ENCODE measurements at places on chromosomes 3 and 15.

GRCh38 chr15:49987198-49987785 is 131.7 kb downstream of the ATP8B4 start:
- DNase-seq = no peak

DNA sequence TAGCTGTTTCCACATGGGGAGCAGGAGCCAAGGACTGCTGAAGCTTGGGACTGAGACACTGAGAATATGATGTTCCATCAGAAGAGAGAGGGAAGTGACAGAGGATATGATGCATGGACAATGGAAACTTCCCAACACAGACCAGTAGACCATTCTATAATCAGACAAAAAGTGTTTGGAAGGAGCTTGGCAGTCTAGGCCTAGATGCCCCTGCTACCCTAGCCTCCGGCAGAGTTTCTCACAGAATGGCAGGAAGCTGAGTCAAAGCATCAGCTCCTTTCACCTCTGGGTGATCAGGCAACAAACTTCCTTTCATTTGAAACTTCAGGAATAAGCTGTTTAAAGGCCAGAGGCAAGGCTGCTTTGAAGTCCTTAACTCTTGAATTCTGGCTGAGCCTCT is 222.0 kb downstream of the NEK10 start:
- no peak for DNase-seq

DNA sequence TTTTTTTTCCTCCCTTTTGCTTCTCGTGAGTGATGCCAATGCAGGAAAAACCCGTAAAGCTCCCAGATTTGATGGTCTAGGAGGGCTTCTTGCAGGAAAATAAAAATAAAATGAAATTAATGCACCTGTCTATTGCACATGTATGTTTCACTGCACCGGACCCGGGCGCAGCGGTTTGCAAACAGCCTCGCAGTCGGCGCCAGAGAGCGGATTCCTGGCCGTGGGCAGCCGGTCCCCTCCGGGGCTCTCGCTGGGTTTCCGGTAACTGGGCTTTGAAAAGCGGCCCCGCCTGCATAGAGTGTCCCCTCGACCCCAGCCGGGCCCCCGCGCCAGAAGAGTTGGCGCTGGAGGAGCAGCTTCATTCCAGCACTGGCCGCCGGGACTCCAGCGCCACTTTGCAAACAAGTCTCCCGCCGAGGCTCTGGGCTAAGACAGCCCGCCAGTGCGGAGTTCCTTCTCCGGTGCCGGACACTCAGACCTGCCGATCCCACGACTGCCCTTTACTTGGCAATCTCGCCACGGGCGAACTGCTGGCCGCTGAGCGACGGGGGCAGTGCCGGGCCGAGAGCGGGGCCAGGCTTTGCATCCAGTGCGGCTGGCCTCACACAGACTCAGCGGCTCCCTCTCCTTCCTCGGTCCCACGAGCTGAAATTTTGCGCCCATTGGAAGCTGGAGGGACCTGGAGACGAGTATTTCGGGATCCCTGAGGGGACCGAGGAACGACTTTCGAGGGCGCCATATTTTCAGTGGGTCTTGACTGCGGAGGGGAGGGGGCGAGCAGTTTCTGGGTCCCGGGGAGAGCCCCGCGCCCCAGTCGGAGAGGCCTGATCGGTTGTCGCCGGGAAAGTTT is 225.9 kb upstream of the C2CD4B start:
- peak; percentile 47 for DNase-seq

DNA sequence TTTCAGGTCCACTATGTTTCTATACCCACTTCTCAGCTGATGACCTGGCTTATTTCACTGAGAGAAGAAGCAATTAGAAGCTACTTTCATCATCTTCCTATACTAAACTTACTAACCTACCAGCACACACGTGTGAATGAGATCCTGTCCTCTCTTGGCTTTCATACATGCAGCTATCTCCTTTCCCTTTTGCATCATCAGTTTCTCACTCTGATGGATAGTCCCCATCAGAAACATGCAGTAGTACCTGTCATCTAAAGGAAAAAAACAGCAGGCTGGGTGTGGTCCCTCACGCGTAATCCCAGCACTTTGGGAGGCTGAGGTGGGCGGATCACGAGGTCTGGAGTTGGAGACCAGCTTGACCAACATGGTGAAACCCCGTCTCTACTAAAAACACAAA is 237.6 kb upstream of the C2CD4B start:
- DNase-seq = no peak

DNA sequence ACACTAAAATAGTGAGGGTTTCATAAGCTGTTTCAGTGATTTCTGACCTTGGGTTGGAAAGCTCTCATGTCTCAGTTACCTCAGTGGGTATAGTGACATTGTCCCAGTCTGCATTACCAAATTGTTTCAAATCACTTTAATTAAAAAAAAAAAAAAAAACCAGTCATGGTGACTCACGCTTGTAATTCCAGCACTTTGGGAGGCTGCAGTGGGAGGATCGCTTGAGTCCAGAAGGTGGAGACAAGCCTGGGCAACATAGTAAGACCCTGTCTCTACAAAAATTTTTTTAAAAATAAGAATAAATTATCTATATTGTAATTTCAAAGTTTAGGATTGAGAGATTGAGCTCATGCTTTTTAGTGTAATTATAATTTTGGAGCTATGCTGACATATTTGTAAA is 78.0 kb downstream of the MBNL1 start:
- no peak for DNase-seq

DNA sequence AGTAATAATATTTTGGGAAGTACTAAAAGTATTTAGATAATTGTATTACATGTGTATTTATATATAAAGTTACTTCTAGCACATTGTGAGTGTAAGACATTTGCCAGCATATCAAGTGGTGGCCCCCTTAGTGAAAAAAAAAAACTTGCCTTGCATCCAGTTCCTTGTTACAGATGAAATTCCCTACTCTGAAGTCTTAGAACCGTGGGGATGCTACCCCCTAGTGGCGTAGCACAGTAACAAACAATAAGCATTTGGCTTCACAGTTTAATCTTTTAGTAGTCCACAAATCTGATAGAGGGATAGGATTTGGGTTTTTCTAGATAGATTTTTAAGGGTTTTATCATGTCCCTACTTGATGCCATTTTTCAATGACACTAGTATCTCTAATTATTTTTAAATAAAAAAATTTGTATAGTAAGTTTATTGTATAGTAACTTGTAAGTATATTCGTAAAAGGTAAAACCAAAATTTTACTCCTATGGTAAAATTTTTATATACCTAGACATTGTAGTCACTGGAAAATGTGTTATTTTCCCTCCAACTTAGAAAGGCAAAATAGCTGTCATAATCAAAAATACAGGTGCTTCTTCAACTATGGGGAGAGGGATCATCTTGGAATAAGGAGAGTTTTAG is 14.3 kb downstream of the SMC4 start:
- DNase-seq = peak; percentile 83

GRCh38 chr3:55658270-55658669 is 171.2 kb upstream of the WNT5A start:
- no peak for DNase-seq

DNA sequence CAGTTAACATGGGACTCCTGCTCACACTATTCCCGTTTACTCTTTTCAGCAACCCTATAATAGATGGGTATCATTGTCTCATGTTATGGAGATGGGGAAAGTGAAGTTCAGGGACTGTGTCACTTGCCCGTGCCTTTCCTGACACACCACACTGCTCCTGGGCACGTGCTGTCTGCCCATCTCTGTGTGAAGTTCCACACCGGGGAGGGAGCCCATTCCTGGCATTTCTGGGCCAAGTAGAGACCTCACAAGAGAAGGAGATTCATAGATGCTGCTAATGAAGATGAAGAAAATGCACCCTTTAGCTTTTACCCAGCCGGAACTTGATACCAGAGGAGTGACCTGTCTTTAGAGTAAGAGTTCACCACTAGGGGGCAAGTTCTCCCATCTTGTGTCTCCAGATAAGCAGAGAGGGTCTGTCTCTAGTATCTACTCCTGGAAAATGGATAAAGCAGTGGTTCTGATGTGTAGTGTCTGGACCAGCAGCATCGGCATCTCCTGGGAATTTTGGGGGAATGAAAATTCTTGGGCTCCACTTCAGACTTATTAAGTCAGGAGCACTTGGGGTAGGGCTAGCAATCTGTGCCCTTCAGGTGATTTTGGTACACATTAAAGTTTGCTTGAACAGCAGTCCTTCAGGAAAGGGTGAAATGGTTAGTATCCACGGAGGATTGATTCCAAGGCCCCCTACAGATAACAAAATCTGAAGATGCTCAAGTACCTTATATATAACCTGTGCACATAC is 2.0 kb upstream of the TOPBP1 start:
- peak; percentile 70 for DNase-seq

DNA sequence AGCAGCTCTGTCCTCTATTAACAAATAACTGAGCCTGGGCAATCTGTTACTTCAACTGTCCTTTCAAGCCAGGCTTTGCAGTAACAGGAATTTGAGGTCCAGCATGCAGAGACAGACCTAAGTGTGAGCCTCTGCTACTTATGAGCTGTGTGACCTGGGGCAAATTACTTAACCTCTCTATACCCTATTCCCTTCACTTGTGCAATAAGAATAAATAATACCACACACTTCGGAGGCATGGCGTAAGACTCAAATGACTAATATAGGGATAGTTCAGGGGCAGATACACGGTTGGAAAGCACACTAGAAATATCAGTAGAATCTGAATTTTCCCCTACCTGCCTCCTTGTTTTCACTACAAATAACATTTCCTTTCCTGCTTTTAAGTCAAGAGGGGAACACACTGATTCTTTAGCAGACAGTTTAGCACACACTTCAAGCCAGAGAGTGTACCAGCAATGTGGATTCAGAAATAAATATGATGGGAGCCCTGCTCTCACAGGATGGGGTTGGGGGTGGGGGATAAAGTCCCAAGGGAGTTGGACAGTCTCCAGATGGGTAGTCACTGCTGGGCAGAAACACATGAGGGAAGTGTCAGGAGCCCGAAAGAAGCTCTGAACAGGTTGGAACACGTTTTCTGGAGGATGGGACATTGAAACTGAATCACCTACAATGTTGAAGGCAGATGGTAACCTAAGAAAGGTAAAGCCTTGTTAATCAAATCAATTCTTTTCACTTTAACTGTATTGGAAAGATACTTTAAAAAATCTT is 61.8 kb upstream of the RBP1 start:
- no peak for DNase-seq

- no peak for DNase-seq
These were observed 102.5 kb downstream of the SST start for GRCh38 chr3:187567661-187568121.

DNA sequence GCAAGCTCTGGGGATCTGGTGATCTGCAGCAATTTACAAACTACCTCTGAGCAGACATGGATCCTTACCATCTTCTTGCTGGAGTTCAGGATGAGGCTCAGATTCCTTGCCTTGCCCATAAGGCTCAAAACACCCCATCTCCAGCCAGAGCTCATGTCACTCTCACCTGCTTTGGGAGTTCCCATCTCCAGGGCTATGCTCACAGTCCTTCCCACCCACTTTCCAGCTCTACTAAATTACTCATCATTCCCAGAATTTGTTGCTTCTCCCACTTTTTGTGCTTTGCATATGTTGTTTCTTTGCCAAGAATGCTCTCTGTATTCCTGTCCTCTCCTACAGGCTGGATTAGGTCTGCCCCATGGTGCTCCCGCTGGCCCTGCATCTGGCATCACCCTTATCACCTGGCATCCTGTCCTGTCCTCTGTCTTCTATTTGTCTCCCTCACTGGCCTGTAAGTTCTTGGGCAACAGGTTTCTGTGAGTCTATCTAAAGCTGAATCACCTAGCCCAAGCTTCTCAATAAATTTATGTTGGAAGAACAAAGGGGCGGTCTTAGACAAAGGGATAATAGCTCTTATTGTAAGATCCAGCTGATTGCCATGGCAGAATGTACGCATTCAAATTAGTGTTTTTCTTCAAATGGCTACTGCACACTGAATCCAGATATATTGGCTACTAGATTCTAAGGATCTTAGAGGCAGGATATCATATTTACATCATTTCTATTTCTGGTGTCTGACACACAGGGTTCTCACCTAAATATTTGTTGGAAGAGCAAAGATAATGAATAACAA is 179.2 kb downstream of the CLSTN2 start:
- DNase-seq = no peak

DNA sequence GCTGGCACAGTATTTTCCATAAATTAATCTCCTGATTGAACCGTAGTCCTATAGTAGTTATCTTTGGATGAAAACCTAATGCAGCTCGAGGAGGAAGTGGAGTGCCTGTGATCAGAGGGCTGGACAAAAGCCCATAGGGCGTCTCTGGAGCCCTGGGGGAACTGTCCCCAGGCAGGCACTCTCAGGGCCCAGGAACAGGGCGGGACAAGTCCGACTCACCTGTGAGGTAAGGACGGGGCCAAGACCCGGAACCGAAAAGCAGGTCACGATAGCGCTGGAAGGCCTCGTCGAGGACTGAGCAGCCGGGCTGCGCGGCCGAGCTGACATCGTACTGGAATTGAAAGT is 341 bp downstream of the HEXA start:
- DNase-seq = no peak

GRCh38 chr15:25175033-25175788 is 220.4 kb downstream of the SNRPN start:
- DNase-seq = no peak

DNA sequence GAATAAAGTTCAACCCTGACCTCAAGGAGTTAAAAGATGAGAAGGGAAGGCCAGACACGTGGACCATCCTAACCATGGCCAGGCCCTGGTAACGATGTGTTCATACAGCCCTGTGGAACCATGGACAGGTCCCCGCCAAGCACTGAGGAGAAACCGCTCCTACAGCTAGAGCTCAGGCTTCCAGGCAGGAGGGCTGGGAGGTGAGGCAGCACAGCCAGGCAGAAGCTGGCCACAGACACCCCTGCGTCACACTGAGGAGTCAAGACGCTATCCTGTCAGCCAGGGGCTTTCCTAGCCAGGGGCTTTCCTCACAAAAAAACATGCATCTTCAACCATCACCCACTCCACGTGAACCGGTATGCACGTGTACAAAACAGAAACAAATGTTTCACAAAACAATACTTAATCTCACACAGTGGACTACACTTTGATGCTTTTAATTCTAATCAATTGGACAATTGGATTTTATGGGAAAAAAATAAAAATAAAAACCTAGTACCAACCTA is 73.2 kb downstream of the TBC1D2B start:
- DNase-seq = no peak

- no peak for DNase-seq
These were observed 111.6 kb upstream of the SLC6A6 start for GRCh38 chr3:14290631-14291385.

- peak; percentile 74 for DNase-seq
These were observed 64.0 kb upstream of the C15orf61 start for GRCh38 chr15:67456677-67457529.

- DNase-seq = peak; percentile 37
These were observed 1.2 kb downstream of the CLN6 start for GRCh38 chr15:68228143-68228970.

DNA sequence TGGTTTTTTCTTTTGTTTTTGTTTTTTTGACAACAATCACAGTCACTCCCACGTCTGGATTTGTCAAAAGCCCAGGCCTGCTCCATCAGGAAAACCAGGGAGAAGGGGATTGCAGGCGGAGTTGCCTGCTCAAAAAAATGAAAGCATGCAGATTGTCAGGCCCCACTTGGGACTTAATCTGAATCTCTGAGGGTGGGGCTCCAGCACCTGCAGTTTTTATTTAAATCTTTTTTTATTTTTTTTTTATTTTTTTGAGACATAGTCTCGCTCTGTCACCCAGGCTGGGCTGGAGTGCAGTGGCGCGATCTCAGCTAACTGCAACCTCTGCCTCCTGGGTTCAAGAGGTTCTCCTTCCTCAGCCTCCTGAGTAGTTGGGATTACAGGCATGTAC is 140.9 kb downstream of the FOXP1 start:
- no peak for DNase-seq

- no peak for DNase-seq
These were observed 256.4 kb upstream of the ZNF385D start for GRCh38 chr3:22007368-22007767.

All from SK-N-DZ (cell line).